ENCODE measurements at places on chromosomes 16 and 17.

DNA sequence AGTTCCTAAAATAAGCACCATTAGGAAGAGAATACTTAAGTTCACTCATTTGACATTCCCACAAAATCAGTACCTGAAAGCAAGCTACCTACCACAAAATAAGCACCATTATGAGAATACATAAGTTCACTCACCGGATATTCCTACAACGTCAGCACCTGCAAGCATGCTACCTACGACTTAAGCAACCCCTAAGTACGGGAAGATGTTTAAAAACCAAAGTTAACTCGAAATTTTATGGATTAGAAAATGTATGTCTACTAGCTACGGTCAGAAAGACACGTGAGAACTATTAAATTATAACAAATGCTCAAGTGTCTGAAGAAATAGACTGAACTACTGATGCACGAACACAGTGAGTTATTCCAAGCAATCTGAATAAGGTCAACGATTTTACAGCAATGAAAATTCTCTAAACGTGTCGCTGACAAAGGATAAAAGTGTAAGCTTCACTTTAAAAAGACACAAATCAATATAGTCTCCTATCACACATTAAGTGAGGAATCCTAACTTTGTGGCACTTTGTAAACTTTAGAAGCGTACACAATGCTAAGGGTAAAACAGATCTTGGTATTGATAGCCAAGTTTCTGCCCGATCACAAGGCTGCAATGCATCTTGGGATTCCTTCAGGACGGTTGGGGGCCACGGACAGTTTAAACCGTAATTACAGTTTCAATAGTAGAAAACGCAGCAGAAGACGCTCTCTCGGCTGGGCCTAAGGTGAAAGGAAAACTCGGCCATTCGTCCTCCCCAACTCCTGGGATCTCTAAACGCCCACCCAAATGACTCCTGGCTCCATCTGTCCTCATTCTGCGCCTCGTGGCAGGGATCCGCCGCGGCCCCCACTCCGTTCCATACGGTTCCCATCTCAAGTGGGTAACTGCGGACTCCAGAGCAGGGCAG, 1.3 kb downstream of the GSPT1 start:
- no peak for DNase-seq

DNA sequence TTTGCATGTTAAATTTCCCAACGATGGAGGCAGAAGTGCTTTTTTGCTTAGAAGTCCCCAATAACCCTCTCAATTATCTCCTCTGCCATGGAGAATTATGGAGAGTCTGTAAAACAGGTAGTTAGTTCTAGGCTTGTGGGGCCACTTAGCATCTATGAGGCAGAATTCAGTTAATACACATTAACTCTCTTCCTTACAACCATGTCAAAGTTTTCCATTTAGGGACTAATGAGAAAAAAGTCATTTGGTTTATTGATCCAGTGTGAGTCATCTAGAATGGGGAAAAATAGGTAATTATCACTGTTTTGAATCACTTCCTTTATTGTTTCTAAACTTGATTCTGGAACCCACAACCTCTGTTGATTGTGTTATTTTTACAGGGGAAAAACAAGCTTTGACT, 229.1 kb upstream of the COX10 start:
- DNase-seq = no peak

DNA sequence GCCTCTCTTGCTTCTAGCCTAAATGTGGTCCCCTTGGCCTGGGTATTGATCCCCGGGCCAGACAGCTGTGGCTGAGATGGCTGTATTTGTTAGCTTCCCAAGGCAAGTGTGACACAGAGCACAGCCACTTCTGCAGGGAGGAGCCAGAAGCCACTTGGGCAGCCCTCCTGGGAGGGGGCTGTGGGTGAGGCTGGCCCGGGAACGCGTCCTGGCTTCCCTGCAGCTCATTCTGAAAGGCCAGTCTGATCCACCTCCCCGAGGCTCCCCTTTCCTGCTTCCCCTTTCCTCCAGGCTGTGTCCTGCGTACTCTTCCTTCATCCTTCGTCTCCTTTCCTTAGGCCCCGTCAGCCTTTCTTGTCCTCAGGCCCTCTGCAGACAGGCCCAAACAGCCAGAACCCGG, 8.0 kb downstream of the SERPINF2 start:
- DNase-seq = no peak

- no peak for DNase-seq
Measured at GRCh38 chr17:33927732-33928133, 327.4 kb upstream of the CCL2 start.

- no peak for DNase-seq
Measured at GRCh38 chr16:16120382-16121184, 102.7 kb downstream of the ABCC6 start.

DNA sequence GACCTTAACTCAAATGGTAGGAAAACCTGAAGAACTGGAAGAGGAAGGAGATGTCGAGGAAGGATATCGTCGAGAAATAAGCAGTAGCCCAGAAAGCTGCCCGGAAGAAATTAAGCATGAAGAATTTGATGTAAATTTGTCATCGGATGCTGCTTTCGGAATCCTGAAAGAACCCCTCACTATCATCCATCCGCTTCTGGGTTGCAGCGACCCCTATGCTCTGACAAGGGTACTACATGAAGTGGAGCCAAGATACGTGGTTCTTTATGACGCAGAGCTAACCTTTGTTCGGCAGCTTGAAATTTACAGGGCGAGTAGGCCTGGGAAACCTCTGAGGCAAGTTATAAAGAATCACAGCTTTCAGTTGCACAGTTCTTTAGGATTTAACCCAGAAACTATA, 15.5 kb downstream of the ERCC4 start:
- no peak for DNase-seq

DNA sequence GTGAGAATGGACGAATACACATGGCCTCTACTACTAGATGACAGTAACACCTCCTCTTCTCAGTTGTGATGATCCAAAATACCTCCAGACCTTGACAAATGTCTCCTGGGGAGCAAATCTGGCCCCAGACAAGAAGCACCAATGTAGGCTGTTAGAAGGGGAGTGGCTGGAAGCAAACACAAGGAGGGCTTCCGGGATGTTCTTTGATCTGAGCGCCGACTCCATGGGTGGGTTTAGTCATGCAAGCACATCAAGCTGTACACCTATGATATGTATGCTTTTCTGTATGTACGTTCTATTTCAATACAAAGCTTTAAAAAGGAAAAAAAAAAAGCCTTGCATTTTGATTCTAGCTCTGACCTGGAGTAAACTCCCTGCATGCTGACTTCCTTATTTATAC, 61.4 kb downstream of the ARHGAP17 start:
- DNase-seq = no peak

GRCh38 chr16:8863594-8864424, 5.0 kb downstream of the CARHSP1 start:
- no peak for DNase-seq

GRCh38 chr17:41937970-41938954, 7.8 kb downstream of the ODAD4 start:
- no peak for DNase-seq

Measured in stimulated activated CD8-positive, alpha-beta memory T cell treated with anti-CD3 and anti-CD28 coated beads, Interleukin-4, amount 100 ng/mL, for 1 hour (primary cell).